CD4-positive, alpha-beta T cell treated with Interleukin-2 at 100 ng/mL for 4 hours (primary cell): ENCODE measurements at places on chromosomes 2 and 18.

DNA sequence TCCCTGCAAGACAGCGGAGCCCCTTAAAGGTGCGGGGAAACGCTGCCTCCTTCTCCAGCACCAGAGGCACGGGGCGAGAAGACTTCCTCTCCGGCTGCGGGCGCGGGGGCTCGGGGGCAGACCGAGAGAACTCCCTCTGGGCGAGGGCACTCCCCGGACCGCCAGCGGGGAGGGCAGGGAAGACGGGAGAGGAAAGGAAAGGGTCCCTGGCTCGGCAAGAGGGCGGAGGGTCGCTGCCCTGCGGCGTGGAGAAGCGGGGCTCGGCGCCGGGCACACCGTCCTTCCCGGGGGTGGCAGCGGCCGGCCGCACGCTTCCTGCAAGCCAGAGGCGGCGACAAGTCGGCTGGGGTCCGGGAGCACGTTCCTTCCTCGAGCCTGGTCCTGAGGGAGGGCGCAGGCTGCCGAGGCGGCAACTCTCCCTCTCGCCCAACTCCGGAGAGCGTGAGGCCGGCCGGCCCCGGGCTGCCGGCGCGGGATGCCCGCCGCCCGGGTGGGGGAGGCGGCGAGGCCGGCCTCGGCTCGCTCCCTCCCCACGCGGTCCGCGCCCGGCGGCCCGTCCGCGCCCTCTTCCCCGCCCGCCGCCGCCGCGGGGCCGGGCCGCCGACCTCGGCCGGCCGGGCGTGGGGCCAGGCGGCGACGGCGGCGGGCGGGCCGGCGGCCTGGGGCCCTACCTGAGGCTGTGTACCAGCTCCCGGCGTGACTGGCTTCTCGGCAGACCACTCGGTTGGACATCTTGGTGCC is 1.1 kb downstream of the MEMO1 start:
- peak; percentile 26 for DNase-seq

GRCh38 chr2:100513650-100514049 is 43.4 kb downstream of the NMS start:
- DNase-seq = no peak

DNA sequence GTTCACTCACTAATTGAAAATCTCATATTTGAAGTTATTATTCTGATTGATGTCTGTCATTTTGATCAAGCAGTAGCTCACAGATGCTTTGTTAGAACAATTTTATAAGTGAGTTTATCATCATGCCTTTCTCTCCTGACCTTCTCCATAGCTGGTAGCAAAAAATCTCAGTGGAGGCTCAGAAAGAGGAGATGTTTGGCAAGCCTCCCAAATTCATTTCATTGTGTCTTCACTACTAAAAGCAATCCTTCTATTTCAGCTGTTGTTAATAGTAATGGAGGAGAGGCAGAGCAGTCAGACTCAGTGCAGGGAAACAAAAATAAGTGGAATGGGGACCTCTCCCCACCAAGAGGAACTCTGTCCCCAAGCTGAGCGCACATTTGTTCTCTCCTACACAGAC is 2127.8 kb upstream of the CELF4 start:
- no peak for DNase-seq

- DNase-seq = no peak
Measured at GRCh38 chr2:8803658-8804379, 33.6 kb downstream of the KIDINS220 start.

GRCh38 chr2:196610796-196611195 is 28.7 kb upstream of the CCDC150 start:
- no peak for DNase-seq

GRCh38 chr2:236976266-236977062 is 109.2 kb upstream of the COPS8 start:
- no peak for DNase-seq

- no peak for DNase-seq
Measured at GRCh38 chr2:231211486-231211885, 13.1 kb downstream of the ARMC9 start.

- DNase-seq = no peak
Measured at GRCh38 chr2:45370369-45370768, 240.7 kb downstream of the SRBD1 start.

GRCh38 chr18:53991805-53992204 is 232.7 kb downstream of the MBD2 start:
- no peak for DNase-seq

GRCh38 chr2:102509749-102510148 is 36.7 kb downstream of the SLC9A4 start:
- DNase-seq = no peak

GRCh38 chr2:29783666-29784065 is 137.7 kb downstream of the ALK start:
- DNase-seq = no peak

DNA sequence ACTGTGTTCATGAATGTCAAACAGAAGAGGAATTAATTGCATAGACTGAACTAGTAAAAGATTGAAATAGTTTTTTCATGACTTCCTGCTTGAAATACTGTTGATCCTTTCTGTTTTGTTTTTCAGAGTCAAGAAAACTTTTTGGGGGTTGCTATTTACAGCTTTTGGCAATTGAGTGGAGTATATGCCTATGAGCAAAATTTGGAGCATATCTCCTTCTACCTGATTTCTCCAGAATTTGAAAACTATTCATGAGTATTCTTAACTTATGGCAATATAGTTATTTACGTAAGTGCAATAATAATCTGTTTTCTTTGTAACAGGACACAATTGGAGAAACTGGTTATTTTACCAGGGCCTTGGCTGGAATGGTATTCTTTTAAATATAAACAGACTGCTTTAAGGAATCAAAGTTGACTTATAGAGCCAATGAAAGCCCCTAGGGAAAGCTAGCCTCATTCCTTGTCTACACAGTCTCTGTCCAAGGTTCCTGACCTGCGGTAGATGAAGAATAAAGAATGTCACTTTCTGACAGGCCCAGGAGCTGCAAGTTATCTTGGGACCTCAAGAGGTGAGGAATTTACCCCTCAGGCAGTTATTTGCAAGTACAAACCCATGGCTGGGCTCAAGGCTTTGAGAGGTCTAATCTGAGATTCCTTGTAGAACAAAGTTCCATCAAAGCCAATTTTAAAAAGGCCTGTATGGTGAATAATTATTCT is 193.5 kb upstream of the NDUFV2 start:
- DNase-seq = no peak

DNA sequence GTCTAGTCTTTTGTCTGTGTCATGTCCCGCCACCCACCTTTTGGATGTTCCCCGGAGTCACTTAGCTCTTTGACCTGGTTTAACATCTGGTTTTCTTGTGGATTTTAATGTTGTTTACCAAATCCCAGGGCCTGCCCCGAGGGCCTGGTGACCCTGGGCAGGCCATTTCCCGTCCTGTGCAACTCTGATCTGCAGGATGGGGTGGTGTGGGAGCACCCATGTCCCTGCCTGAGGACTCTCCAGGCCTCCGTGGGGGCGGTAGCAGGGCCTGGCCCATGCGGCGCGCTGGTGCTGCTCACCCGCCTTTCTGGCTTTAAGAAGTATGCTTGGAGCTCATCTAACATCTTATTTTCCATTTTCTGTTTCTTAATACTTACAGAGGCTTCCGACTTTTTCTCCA is 10.7 kb downstream of the RAMP1 start:
- no peak for DNase-seq

GRCh38 chr2:127081826-127082633 is 24.9 kb downstream of the BIN1 start:
- peak; percentile 82 for DNase-seq

DNA sequence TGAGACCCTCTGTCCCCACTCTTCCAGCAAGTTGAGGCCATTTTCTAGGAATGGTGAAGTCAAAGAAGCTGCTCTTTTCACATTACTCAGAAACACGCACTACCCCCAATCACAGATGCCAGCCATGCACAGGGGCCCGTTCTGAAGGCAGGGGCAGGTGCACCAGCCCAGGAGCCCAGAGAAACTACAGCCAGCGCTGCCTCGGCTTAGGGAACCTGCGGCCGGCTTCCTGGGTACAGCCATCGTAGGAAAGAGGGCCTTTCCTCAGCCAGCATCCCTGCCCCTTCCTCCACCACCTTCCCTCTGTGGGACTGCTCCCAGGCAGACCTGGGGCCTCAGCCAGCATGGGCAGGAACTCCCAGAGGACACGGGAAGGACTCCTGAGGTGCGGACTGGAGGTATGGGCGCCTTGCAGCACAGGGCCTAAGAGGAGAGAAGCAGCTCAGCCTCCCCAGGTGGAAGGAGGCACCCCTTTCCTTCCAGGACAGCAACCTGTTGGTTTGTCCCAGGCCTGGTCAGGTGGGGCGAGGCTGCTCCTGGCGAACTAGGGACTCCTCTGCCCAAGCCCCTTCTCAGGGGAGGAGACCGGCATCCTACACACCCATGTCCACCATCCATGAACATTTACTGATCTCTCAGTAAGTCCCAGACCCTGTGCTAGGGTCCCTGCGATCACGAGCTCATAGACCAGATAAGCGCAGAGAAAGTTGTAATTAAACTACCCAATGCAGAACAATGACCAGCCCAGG is 99.0 kb upstream of the ID2 start:
- no peak for DNase-seq

DNA sequence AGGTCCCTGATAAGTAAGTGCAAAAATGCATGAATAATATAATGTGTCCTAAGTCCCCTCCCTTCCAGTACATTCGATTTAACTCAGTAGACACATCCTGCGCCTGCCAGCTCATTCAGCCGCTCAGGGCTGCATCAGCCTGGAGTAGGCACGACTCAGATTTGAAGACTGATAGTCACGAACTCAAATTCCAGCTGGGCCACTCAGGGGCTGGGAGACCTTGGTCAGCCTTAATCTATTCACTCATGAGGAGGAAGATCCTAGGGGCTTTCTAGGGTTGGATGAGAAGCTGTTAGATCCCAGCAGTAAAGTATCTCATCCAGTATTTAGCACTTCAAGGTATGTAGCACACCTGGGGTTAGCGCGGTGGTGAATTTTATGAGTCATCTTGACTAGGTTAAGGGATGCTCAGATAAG is 98.9 kb upstream of the ODC1 start:
- no peak for DNase-seq

- no peak for DNase-seq
Measured at GRCh38 chr2:215693193-215693998, 257.5 kb upstream of the FN1 start.

GRCh38 chr2:58137221-58137620 is 90.6 kb downstream of the VRK2 start:
- no peak for DNase-seq

- no peak for DNase-seq
Measured at GRCh38 chr2:235149736-235150135, 197.9 kb downstream of the SH3BP4 start.

DNA sequence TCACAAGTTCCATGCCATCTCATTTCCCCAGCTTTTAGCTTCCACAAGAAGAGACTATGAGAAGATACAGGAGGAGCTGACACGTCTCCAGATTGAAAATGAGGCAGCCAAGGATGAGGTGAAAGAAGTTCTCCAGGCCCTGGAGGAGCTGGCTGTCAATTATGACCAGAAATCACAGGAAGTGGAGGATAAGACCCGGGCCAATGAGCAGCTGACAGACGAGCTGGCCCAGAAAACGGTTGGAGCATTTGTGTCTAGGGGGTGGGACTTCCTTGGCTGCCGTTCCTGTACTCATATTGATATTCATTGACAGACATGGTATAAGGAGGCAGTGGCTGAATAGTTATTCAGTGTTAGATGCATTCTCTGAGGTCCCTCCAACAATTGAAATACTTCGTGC is 57.2 kb upstream of the LYPD6B start:
- DNase-seq = no peak

GRCh38 chr2:95014126-95014708 is 11.3 kb upstream of the MAL start:
- DNase-seq = no peak
